ENCODE measurements at places on chromosomes 7 and 10.

GRCh38 chr7:64916-65341, 127.4 kb upstream of the FAM20C start:
- no peak for DNase-seq

- no peak for DNase-seq
Measured at GRCh38 chr7:69691734-69692133, 93.5 kb downstream of the AUTS2 start.

DNA sequence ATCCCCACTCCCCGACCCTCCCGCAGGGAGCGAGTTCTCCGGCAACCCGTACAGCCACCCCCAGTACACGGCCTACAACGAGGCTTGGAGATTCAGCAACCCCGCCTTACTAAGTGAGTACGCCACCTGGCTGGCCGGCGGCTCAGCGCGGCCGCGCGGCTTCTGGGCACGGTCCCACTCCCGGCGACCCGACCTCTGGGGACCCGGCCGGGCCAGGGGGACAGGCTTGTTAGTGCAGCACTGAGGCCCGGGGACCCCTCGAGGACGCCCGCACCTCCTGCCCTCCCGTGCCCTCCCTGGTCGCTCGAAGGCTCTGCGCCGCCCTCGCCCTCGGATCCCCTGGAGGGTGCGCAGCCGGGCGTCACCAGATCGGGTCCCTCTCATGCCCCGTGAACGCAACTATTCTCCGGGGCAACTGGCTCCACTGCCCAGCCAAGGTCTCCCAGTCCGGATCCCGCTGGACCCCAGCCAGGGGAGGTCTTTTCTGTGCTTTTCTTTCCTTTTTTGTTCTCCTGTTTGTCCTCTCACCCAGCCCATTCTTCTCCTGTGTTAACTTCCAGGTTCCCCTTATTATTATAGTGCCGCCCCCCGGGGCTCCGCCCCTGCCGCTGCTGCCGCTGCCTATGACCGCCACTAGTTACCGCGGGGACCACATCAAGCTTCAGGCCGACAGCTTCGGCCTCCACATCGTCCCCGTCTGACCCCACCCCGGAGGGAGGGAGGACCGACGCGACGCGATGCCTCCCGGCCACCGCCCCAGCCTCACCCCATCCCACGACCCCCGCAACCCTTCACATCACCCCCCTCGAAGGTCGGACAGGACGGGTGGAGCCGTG, 81.8 kb downstream of the PAX2 start:
- DNase-seq: peak; percentile 23

- no peak for DNase-seq
Measured at GRCh38 chr10:8889538-8889937, 835.0 kb downstream of the GATA3 start.

DNA sequence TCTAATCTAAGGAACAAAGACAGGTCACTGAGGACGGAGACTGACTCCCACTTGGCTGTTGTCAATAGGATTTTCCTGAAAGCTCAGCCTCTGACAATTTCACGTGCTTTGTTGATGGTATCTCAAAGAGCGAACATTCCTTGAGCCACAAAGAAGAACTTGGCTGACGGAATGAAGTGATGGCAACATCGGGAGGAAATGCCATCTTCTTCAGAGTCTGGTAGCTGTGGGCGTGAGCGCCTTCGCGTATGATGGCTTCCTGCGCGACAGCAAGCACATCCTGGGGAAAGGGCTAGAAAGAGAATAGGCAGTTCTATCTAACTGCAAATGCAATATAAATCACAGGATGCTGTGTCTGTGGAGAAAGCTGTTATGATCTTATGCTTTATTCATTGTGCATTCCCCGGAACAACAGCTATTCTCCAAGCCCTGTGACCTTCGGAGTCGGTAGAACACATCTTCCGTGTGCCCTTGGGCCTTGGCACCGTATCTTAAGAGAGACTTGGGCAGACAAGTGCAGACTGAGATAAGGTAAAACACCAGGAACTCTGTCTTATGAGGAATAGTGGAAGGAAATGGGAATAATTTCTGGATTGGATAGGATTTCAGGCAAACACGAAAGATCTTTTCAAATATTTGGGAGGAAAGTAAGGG, 19.6 kb upstream of the GTPBP4 start:
- no peak for DNase-seq

DNA sequence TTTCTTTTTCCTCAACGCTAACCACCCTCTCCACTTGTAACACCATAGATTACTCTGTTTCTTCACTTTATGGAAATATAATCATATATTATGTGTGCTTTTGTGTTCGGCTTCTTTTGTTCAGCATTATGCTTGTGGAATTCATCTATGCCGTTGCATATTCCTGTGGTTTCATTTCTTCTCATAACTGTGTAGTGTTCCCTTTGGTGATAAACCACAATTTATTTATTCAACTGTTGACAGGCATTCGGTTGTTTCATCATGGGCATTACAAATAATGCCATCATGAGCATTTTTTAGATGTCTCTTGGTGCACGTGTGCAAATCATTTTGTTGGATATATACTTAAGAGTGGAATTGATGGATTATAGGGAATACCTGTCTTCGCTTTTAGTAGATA, 12.1 kb downstream of the AVL9 start:
- no peak for DNase-seq

GRCh38 chr7:28799619-28800018, 158.5 kb downstream of the TRIL start:
- DNase-seq: no peak

- no peak for DNase-seq
Measured at GRCh38 chr10:71838264-71839211, 12.5 kb downstream of the PSAP start.

DNA sequence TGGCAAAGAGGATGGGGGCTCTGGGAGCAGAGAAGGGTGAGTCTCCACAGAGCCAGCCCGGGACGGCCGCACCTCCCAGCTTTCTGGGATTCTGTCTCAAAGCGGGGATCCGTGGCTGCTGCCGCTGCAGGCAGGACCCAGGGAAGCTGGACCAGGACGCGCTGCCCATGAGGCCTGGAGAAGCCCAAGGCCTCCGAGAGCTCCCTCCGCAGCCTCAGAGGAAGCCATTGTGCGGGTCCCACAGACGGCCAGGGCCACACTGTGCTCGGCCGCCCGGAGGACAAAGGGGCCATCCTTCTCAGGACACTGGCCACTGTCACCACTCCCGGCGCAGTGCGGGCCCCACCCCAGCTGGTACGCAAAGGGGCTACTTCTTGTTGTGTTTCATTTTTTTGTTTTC, 79.3 kb upstream of the PDGFA start:
- no peak for DNase-seq

DNA sequence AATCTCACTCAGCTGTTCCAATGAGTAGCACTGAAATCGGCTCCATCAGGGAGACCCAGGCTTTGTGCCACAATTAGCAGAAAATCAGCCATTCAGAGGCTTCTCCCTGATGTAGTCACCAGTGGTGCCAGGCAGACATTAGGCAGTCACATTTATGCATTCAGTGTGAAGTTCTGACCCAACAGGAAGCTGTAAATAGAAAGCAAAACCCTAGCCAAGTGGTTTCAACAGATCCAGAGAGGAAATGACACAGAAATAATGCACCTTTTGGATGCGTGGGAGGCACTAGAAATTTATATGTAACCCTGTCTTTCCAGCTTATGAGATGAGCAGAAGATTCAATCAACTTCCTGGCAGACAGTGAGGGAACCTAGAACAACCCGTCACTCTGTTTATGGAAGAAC, 186.4 kb downstream of the PDE1C start:
- DNase-seq: no peak

DNA sequence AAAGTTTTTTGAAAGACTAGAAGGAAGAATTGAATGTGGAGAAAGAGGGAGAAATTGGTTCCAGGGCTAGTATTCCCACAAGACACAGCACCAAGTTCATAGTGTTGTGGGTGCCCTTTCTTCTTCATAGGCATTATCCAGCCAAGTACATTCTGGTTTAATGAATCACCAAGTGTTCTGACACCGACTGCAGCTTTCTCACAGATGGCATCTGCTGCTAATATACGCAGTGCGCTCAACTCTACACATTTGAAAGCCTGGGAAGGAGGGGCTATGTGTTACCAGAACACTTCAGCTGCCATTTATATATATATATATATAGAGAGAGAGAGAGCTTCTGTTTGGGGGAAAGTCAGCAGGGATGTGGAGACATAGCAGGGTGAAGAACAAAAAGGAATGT, 1168.4 kb downstream of the GATA3 start:
- no peak for DNase-seq

DNA sequence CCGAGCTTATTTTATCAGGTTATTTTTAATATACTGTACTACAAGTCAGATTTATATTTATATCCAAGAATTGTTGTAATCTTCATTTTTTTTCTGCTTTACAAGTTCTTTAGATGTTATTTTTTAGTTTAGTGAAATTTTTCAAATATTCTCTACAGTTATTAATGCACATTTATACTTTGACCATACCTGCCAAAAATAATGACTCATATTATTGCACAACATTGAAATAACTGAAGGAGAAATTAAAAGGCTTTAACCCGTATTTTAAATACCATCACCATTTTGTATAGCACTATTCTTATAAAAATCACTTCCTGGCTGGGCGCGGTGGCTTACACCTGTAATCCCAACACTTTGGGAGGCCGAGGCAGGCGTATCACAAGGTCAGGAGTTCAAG, 278.5 kb downstream of the BICC1 start:
- no peak for DNase-seq

DNA sequence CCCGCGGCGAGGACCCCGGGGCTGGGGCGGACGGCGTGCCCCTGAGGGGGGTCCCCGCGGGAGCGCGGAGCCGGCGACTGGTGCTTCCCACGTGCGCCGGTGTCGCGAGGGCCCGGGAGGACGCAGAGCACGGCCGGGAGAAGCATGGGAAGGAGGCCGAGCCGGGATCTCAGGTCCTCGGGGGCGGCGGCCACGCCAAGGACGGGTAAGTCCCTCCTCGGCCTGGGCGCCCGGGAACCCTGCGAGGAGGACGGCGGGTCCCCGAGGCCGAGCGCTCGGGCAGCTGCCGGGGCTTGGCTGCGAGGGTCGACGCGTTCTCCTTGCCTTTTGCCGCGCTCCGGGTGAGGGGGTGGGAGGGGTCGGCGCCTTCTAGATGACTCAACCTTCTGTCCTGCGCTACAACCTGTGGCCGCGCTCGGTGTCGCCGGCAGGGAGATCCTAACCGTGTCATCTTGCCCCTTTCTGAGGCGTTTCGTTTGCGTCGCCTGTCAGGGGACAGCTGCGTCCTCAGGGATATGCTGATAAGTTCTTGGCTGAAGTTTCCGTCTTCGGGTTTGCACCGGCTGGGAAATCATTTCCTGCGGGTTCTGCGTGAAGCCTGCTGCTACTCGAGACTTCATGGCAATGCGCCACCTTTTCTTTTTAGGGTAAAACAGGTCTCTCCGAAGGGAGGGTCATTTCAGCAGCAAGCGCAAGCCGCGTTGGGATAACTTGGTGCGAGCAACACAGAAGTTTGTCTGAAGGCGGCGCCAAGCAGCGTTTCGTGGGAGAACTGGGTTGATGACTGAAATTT, 529 bp downstream of the TASOR2 start:
- DNase-seq: peak; percentile 64

DNA sequence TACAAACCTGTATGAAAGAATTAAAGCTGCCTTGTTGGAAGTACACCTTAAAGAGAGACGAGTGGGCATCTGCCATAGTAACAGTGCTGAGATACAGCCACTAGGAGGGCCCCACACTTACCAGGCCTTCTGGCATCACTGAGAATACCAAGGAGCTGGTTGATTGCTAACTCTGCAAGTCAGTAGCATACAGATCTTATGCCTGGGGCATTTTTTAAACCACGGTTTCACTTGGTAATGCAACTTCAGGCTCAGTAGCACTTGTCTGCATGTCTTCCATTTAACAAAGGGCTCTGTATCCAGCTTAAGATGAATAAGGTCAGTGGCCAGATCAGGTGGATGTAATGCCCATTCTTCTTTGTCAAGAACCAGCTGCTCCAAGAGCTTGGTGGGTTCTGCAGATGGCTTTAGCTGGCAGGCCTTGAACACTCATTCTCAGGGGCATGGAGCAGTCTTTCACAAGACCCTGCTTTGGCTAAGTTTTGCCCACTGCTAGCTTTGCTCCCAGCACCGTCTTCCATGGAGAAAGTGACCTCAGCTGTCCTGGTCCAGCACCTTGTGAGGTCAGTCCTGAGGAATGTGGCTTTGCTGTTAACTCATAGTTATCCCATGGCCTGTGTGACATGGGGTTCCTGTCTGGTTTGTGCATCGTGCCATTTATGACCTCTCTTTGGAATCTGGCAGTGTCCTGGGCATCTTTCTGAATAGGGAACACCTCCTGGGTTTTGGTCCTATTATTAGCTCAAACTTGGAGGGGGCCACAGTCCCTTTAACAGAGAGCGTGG, 68.1 kb downstream of the BMPER start:
- DNase-seq: no peak

GRCh38 chr7:5469375-5470166, 45.9 kb upstream of the TNRC18 start:
- DNase-seq: no peak

DNA sequence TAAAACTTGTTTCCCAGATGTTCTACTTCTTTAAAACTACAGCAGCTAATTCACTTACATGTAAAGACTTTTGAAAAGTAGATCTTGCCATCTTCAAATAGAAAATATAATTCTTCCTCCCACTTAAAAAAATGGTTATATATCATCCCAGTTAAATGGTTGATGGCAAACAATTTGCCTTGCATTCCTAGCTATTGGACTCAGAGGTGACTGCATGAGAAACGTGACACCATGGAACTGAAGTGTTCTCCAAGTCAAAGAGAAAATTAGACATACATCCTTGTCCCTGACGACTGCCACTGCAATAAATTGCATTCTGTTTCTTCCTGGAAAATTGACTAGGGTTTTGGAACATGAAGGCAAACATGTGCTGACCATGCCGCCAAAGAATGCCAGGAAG, 95.0 kb upstream of the POM121L12 start:
- DNase-seq: no peak

GRCh38 chr10:99851825-99852224, 69.4 kb downstream of the ABCC2 start:
- DNase-seq: no peak

- DNase-seq: no peak
Measured at GRCh38 chr10:6108072-6108471, 19.2 kb downstream of the RBM17 start.

GRCh38 chr7:36128448-36129047, 24.5 kb upstream of the EEPD1 start:
- DNase-seq: no peak

DNA sequence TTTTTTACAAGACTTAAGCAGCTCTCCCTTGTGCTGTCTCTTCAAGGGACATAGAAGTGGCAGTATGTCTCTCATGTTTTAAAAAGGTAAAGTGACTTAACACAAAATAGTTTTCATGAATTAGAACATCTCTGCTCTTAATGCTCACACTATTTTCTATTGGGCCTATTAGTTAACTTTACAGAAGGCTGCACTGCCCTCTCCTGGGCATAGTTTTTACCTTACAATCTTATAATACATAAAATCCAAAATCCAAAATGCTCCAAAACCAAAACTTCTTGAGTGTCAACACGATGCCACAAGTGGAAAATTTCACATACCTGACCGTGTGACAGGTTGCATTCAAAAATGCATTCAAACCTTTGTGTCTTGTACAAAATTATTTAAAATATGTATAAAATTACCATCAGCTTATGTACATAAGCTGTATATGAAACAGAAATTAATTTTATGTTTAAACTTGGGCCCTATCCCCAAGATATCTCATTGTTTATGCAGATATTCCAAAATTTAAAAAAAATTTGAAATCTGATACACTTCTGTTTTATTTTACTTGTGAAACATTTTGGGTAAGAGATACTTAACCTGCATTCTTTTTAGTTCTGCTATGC, 25.8 kb downstream of the TES start:
- DNase-seq: peak; percentile 36
